ENCODE measurements at places on chromosomes 5 and 9.

- no peak for DNase-seq
Measured at GRCh38 chr5:7844901-7845300, 6.0 kb downstream of the CFAP90 start.

GRCh38 chr5:2985718-2986117 lies 234.2 kb upstream of the IRX2 start:
- no peak for DNase-seq

DNA sequence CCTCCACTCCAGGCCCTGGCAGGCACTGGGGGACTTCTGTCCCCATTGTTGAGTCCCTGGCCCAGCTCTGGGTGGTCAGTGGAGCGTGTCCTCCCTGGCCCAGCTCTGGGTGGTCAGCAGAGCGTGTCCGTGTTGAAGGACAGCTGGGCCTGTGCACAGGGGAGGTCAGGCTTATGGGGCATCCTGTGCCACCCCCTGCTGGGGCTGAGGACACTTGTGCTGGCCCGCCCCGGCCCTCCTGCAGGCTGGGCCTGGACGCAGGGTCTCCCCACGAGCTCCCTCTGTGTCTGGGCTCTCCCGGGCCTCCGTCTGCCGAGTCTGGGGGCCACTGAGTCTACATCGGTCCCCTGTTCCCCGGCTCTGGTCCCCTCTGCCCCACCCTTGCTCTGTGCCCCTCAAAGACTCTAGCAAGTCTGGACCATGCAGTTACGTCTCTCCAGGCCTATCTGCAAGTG lies 11.5 kb upstream of the CLIC3 start:
- no peak for DNase-seq

- DNase-seq = no peak
Measured at GRCh38 chr5:95440825-95441224, 49.7 kb downstream of the FAM81B start.
